ENCODE measurements at places on chromosomes 1 and 21.

DNA sequence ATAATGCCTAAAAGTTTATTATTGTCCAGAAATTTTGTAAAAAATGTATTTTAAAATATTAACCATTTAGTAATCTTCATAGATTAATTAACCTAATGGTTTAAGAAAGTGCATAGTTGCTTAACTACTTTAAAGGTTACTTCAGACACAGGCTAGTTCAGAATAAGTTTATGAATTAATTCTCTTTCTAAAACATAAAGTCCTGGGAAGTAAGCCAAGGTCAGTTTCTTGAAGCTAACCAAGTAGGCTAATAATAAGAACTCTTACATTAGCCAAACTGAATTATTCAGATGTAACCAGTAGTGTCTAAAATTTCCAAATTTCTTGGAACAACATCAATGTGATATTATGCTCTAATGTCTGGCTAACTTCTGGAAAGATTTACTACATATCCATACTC lies 790.4 kb downstream of the NCAM2 start:
- DNase-seq = no peak

DNA sequence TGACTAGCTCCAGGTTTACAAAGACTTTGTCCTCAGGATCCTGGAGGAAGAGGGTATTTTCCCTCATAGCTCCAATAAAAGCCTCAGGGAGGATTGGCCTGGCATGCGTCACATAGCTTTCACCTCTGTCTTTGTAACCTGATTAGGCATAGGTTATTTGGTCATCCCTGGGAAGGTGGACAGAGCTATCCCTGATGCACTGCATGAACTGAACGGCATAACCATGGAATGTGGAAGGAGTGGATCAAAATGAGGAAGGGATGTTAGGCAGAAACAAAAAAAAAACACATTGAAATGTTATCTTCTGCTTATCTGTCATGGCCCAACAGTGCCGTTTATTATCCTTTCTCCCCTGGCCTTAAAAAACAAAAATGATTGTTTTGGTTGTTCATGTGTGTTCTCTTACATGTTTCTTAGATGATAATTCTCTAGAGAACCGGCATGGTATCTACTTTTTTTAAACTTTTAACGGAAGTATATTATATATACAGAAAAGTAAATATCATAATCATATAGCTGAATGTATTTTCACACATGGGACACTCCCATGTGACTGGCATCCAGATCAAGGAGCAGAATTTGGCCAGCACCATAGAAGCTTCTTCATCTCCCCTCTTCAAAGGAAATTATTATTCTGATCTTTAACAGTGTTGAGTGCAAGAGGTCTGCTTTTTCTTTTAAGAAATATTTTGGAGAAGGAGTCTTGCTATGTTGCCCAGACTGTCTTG lies 85.3 kb downstream of the RPS6KC1 start:
- no peak for DNase-seq

GRCh38 chr1:94527447-94528031 lies 14.0 kb downstream of the F3 start:
- no peak for DNase-seq

DNA sequence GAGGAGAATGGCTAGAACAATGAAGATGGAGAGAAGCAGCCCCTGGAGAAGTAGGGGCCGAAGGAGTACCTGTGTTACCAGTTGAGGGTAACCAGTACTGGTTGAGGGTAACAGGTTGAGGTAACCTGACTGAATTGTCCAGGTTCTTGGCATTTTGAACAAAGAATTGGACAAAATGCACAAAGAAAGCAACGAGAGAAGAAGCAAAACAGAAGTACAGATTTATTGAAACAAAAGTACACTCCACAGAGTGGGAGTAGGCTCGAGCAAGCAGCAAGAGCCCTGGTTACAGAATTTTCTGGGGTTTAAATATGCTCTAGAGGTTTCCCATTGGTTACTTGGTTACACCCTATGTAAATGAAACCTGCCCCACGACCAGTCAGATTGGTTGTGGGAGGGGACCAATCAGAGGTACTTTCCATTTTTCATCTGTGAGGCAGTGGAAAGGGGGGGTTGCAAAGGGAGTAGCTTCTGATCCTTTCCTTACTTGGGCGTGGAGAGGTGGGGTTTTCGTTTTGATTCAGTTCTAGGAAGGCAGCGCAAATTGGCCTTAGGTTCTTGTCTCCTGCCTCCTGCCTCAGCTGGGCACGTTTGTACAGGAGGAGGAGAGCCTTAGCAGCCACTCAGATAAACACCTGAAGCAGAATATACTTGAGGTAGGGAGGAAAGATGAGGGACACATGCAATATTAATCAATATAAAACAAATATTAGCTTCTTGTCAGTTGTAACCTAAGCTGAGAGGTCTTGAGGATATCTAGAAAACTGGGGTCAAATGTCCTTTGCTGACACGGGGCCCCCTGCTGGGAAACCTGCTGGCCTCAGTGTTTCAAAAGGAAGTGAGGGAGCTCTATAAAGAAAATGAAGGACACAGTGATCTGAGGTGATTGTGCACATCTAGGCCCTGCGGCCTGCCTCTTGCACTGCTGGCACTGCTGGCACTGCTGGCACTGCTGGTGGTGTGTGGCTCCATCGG lies 14.3 kb upstream of the LSM10 start:
- peak; percentile 31 for DNase-seq

DNA sequence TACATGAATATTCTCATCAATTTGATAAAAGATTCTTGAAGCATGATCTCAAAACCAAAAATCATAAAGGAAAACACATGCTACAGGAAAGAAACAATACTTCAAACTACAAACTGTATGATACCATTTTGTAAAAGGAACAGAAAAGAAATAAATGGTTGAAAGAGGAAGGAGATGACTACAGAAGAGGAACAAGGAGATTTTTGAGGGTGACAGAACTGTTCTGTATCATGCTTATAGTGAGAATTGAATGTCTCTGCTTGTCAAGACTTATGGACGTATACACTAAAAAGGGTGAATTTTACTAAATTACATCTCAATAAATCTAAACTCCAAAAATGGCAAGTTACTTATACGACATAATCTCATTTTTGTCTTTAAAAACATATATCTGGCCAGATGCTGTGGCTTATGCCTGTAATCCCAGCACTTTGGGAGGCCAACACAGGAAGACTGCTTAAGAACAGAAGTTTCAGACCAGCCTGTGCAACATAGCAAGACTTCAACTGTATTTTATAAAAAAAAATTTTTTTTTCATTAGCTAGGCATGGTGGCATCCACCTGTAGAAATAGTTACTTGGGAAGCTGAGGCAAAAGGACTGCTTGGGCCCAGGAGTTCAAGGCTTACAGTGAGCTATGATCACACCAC lies 125.4 kb downstream of the EIF4G3 start:
- DNase-seq = no peak

DNA sequence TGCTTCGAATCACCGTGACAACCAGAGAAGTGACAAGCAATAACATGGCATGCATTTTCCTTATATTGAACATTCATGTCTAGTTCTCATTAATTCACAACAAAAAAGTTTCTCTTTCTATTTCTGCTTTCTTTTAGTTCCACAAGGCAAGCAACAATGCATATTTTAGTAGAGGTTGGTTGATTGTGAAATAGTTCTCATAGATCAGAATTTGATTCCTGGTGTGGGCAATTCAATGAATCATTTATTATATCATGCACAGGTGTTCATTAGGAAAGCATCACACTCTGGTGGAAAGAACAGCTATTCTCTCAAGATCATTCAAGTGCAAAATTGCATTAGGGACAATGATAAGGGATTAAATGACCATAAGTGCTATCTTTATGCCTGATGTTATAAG lies 980.9 kb downstream of the BRINP3 start:
- DNase-seq = no peak

- no peak for DNase-seq
Observed at GRCh38 chr1:20227704-20228103, 41.4 kb upstream of the PLA2G2C start.

DNA sequence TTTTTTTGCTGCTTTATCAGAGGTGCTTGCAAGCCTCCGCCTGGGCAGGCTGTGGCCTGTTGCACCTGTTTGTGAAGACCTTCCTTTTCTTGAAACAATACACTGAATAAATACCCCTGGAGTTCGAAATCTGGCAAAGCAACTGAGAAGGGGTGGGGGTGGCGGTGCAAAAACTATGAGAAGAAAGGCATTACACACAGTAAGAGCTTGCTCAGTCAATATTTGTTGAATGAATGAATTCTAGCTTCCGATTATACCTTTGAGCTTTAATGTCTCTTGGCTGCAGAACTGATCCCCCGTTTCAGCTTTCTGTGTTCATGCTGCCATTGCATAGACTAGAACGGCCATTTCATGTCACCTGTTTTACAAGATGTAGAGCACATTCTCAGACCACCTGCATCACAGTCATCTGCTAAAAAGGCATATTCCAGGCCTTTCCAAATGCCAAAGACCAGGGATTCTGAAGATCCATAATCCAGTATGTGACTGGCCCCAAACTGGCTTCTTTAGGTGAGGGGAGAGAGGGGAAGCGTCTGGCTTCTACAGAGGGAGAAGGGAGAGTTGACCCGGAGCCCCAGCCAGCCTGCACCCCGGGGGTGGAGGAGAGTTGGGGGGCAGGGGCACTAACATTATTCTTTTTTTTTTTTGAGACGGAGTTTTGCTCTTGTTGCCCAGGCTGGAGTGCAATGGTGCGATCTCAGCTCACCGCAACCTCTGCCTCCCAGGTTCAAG lies 111.5 kb downstream of the ETS2 start:
- no peak for DNase-seq

DNA sequence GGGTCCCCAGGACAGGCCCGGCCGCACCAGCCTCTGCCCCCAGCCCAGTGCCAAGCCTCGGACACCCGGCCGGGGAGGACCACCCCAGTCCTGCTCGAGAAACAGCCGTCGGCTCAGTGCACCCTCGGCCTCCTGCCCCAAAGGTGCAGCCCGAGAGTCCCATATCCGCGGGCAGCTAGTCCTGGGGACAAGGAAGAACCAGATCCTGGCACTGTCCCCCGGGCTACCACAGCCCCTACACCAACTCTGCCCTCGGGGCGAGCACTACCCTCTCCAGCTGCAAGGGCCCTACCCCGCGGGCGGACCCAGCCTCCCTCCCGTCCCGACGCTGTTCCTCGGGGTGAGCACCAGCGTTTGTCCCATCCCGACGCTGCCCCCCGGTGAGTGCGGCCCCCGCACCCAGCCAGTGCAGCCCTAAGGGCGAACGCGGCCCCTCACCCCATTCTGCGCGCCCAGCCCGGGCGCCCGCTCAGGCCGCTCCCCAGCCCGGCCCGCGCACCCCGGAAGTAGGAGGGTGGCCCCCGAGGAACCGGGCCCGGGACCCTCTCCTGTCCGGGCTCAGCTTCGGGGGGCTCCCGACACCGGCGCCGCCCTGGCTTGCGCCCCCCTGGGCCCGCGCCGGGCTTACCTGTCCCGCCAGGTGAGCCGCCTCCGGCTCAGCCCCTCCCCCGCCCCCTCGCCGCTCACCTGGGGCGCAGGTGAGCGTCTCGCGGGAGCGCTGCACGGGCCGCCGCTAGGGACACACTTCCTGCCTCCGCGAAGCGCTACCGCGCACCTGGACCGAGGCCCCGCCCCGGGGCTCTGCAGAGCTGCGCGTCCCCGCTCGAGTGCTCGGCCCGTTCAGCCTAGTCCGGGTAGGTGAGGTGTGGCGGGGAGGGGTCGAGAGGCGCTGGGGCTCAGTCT lies at the start of gene KDF1:
Gene KDF1, minus strand, starts transcription at position 747 of the 903 bp plus-strand sequence. CDS start 8,088 bp downstream, outside the sequence.
- peak; percentile 26 for DNase-seq

DNA sequence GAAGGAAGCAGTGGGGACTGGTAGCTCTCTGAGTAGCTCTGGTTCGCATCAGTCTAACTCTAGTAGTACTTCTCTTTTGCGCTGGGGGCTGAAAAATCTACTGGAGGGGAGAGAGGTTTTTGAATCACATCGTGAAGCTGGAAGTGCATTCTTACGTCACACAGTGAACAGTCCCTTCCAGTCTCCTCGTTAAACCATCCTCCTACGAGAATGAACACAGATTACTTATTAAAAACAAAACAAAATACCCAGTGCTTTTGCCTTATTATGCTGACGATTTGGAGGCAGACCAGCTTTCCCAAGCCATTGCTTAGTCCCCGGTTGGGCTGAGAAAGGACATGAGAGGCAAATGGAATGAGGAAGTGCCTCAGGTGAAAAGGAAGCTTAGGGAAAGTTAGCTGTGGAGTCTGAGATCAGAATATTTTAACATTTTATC lies 16.1 kb downstream of the HUNK start:
- no peak for DNase-seq

GRCh38 chr1:56644064-56644918 lies 823 bp upstream of the PRKAA2 start:
- no peak for DNase-seq

DNA sequence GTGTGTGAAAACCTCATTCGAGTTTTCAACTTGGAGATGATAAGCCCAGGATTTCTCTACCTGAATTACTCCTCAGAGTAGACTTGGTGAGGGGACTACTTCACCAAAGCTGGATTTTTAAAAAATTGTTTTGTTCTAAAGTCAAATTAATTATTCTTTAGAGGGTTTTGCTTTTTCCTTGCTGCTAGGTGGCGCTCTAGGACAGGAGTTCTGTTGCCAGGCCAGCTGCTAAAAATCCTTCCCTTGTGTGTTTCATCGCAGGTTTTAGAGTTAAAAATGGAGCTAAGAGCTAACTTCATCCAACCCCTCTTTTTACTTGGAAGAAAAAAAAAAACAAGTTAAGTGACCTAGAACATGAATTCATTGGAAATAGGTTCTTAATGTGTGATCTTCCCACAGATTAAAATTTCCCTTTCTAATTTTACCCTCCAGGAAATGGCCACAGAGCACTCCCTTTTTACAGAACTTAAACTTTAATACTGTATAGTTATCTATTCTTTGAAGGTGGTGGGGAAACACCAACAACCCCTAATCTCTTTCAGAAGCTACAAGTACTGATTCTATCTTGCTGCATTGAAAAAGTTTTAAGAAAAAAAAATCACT lies 36.7 kb upstream of the FAM163A start:
- DNase-seq = peak; percentile 22

GRCh38 chr1:205251576-205251975 lies 23.8 kb downstream of the TMCC2 start:
- no peak for DNase-seq

GRCh38 chr21:35886887-35887286 lies 173.4 kb downstream of the SETD4 start:
- DNase-seq = no peak

GRCh38 chr21:41931041-41931451 lies 22.8 kb downstream of the C2CD2 start:
- no peak for DNase-seq

- no peak for DNase-seq
Observed at GRCh38 chr21:28522014-28522799, 470.5 kb downstream of the LTN1 start.

DNA sequence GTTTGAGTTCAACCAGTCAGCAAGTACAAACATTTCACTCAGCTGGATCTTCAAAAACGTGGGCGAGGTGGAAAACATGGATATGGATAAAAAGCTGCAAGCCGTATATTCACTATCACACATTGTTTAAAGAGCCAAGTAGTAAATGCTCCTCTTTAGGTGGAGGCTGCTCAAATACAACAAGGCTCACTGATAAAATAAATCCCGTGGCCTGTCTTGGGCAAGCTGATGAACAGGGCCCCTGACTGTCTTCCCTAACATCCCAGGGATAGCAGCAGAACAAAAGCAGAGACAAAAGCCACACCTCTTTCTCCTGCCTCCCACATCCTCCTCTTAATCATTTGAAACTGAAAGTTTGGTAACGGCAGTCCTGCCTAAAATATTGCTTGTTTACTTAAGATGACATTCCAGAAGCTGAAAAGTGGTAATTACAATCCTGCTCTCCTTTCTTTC lies 357.7 kb downstream of the TTLL7 start:
- no peak for DNase-seq
